ENCODE measurements at places on chromosomes 7 and 10.
A peak's percentile ranks its signal among the peaks of the same experiment; 100 is the strongest.

DNA sequence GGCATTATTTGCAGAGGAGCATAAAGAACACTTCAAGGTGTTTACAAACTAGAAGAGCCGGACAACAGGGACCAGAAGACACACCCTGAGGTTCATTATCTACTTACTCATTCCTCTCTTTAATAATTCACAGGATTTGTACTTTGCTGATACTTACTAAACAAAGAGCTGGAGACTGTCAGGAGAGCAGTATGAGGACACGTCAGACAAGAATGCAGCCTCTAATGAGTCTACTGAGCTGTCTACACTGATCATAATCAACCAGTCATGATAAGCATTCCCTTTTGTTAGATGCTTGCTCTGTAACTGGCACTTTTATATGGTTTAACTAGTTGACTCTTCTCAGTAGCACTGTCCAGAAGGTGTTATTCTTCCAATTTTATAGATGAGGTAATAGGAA lies 243.3 kb upstream of the CDC14C start:
- DNase-seq = no peak

- DNase-seq = no peak
Measured at GRCh38 chr10:76555067-76555670, 1082.4 kb downstream of the KCNMA1 start.

- DNase-seq = no peak
Measured at GRCh38 chr7:12653110-12653509, 34.3 kb upstream of the ARL4A start.

- no peak for DNase-seq
Measured at GRCh38 chr10:132237871-132238270, 51.1 kb downstream of the DPYSL4 start.

- no peak for DNase-seq
Measured at GRCh38 chr10:28577506-28577905, 44.6 kb downstream of the WAC start.

GRCh38 chr10:122665329-122665860 lies 34.3 kb downstream of the C10orf120 start:
- no peak for DNase-seq

DNA sequence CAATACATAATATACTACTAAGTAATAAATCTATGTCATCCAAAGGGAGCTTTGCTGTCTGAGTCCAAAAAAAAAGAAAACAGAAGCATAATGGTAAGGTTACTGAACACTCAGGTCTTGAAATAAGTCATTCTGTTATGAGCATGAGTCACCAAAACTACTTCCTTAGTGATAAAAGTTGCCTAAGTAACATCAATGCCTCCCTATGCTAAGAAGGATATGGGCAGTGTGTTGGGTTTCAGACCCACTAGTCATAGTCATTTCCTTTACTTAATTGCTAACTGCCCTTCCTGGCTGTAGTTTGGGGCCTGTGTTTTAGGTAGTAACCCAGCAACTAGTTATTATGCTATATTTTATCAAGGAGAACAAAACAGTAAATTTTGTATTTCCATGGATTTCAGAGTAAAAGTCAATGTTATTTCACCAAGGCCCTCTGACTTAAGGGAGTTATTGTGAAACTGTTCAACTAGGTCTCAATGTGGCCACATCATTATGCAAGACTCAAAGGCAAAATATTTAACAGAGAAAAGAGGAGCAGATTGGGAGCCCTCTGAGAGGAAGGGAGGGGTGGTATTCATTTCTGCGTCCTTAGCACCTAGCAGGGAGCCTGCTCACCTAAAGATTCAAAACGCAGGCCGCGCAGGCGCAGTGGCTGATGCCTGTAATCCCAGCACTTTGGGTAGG lies 11.7 kb upstream of the VIM start:
- DNase-seq = no peak

DNA sequence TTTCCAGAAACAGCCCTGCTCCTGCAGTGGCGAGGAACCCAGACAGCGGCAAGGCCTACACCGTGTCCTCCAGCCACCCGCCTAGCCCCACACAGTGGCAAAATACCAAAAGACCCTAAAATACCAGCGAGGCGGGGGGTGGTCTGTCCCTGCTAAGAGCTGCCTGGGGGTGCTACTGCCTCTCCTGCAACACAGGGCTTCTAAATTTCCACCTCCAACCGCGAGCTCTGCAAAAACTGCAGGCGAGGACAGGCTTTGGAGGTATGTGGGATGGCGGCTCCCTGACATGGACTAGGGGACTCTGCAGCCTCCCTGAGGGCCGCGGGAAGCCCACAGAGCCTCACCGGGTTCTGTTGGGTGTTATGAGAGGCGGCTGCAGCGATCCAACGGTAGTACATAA lies 122.3 kb downstream of the WDR37 start:
- no peak for DNase-seq

GRCh38 chr10:21260506-21261149 lies 264.9 kb downstream of the SKIDA1 start:
- no peak for DNase-seq

- DNase-seq = no peak
Measured at GRCh38 chr7:147510923-147511322, 1079.6 kb upstream of the C7orf33 start.

- DNase-seq = peak; percentile 67
Measured at GRCh38 chr7:132436121-132436520, 140.1 kb downstream of the PLXNA4 start.

DNA sequence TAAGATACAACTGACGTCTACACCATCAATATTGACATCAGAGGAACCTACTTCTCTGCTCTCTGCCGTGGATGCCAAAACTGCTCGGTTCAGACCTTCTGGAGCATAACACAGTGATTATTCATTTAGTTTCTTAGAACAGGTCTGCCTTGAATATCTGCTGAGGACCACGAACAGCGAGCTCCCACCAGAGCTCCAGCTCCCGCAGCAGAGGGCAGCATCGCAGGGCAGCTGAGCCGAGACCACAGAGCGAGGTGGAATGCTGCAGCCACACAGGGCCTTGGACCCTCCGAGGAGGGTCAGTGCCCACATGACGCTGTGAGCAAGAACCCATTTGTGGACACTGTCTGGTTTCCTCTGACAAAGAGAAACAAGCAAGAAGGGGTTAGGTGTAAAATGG lies 6.8 kb downstream of the VIPR2 start:
- DNase-seq = no peak

DNA sequence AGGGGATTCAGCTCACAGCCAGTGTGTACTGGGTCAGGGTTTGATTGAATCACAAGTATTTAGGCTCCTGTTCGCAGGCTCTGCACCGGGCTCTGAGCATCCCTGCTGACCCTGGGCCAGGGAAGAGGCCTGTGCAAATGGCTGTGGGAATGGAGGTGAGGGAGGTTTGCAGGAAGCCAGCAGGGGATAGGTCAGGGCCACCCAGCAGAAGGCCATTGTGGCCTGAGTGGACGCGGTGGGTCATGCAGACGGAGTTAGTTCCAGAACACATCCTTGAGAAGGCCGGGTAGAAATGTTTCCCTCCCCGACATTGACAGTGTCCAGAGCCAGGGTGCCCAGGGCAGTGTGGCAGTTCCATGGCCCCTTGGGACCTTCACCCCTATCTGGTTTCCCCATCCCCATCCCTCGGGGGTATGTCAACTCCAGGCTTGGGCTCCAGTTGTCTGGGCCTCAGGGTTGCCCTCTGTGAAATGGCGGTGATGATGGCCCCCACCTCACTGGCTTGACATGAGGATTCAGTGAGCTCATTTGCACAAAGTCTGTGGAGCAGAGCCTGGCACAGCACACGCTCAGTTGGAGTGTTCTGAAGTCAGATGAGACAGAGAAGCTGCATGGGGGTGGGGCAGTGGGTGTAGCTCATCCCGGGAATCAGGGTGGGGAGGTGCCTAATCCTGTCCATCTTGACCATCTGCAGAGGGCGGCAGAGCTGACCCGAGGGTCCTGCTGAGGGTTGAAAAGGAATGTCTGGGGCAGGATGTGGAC lies 107.6 kb downstream of the ADCY1 start:
- no peak for DNase-seq

DNA sequence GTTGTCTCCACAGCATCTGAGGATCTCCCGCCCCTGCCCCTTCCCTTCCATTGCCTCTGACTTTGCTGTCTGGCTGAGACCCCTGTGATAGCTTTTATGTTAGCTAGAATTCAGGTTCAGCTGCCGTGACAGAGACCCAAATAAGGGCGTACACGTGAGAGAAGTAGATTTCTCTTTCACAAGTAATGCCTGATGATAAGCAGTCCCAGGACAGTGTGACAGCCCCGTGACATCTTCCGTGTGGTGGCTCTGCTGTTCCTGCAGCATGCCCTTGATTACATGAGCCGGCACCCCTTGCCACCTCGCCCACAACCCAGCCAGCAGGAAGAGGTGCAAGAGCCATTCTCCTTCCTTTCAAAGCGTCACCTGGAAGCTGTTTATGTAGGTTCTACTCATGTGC lies 130.9 kb upstream of the PODXL start:
- DNase-seq = no peak

DNA sequence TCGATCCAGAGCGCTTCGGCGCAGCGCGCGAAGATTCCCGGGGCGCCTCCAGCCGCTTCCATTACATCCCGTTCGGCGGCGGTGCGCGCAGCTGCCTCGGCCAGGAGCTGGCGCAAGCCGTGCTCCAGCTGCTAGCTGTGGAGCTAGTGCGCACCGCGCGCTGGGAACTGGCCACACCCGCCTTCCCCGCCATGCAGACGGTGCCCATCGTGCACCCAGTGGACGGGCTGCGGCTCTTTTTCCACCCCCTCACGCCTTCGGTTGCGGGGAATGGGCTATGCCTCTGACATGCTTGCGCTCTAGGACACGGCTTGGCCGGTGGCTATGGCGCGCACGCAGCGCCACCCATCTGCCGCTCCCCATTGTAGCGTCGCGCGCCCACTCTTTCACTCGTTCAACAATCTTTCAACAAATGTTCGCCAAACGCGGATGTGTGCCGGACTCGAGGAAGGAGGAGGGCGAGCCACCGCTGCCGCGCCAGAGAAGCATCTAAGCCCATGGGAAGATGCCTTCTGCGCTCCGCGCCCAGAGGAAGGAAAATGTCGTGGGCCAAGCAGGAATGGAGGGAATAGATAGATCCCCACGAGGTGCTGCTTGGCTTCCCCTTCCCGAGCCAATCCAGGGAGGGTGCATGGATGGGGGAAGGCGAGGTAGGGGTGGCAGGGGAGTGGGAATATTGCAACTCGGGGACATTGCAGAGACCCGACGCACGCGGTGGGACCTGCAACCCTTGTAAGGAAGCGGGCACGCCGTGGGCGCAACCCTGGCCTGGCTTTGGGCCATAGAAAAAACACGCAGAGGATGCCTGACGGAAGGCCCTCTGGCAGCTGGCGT lies 5.1 kb upstream of the CYP26A1 start:
- DNase-seq = no peak

DNA sequence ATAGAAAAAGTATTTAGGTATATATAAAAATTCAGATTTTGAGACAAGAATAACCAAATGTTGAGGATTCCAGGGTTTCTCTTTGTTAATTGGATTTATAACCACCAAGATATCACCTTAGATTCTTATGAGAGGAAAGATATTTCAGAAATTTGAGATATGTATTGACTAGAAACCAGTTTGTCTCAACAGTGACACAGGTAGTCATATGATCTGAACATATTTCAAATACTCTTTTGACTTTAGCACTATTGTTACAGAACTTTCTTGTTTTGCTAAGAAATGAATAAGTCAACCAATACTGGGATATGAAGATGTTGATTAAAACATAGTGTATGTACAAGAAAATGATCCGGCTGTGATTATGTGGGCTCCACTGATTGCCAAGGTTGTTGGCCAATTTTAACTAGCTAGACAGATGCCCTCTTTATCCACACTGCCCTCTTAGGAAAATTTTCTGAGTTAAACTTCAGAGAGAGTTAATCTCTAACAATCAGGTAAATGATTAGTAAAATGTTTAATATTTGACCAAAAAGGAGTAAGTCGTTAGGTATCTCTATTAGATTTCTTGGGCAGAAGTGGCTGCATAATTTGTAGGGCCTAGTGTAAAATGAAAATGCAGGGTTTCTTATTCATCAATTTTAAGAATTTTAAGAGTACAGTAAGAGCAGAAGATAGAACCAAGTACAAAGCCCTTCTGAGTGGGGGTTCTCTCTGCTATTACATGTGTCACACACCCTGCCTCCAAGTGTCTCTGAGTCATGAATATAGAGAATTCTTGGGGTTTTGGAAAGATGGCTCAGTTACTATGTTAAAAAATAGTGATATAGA lies 376.0 kb downstream of the TFEC start:
- DNase-seq = no peak

DNA sequence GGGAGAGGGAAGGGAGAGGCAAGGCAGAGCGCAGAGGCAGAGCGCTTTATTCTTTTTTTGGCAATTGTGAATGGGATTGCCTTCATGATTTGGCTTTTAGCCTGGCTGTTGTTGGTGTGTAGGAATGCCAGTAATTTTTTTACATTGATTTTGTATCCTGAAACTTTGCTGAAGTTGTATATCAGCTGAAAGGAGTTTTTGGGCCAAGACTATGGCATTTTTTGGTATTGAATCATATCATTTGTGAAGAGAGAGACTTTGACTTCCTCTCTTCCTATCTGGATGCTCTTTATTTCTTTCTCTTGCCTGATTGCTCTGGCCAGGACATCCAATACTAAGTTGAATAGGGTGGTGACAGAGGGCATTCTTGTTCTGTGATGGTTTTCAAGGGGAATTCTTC lies 291.3 kb downstream of the REEP3 start:
- no peak for DNase-seq

DNA sequence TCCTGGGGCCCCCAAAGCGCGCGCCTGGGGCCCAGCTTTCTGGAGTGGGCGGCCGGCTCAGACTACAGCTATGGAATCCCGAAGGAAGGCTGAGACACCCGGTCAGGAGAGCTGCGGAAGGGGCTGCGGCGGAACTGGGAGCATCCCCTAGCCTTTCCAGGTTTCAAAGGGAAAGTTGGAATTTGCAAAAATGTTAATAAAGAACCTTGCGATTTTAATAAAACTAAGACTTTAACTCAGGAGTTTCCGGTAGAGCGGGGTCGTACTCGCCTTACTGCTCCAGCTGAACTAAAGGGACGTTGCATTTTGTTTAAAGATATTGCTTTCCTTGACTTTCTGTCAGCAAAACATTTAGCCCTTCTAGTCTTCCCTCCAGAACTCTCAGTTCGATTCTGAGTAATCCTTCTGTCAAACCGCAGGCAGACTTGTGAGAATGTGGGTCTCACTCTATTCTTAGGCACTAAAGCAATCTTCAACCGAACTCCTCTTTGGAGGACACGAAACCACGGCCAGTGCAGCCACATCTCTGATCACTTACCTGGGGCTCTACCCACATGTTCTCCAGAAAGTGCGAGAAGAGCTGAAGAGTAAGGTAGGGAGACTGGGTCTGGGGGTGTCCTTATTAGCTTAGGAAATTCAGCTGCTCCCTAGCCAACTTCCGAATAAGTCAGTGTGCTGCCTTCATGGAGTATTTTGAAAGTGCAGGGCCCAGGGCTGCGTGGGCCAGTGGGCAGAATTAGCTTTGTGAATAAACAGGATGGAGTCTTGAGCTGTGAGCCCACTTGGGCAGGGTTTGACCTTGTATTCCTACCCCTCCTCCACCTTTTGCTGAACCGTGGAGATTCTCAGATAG lies 1.9 kb downstream of the CYP26A1 start:
- DNase-seq = no peak

DNA sequence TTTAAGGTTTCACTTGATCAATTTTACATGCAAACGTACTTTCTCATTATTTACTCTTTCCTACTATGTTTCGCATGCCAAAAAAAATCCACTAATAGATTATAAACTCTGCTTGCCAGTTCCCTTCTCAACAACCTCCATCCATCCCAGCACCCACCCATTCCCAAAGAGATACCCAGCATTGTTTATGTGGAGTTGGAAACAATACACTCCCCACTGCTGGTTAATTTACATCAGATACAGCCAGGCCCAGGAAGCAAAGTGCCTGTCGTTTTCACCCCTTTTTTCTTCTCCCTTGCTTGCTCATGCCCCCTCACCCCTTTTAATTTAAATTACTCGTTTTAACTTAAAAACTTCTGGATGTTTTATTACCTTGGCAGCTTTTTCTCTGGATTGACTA lies 59.9 kb downstream of the HIBADH start:
- DNase-seq = no peak
